ENCODE measurements at places on chromosomes 5 and 9. TPM values are rescaled to one million over a fixed set of nuclear protein-coding genes. Genes with fewer than 3 reads are reported as not detected.

DNA sequence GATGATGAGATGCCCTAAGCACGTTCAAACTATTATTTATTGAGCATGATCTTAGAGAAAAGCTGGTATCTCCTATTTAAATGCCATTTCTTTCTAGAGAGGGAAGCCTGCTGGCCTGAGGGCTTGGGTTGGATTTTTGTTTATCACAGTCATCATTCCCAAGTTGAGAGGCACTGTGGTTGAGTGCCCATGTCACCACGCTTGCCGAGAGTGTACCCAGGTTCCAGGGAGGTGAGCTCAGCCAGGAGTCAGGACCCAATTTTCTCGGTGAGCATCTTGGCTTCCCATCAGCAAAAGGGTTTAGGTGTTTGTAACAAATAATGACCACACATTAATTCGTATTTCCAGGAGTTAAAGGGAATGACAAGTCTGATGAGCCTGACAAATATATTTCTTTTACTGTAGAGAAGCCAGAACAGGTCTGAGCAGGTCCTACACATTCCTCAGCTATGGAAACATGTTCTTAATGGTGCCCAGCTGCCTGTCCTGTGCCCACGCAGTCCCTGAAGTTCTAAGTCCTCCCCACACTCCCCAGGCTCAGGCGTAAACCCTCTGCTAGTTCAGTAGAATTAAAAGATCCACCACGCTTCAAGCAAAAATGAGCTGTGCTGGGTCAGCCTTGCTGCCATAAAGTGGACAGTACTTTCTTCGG, 258.9 kb upstream of the IRX2 start:
- DNase-seq = no peak

DNA sequence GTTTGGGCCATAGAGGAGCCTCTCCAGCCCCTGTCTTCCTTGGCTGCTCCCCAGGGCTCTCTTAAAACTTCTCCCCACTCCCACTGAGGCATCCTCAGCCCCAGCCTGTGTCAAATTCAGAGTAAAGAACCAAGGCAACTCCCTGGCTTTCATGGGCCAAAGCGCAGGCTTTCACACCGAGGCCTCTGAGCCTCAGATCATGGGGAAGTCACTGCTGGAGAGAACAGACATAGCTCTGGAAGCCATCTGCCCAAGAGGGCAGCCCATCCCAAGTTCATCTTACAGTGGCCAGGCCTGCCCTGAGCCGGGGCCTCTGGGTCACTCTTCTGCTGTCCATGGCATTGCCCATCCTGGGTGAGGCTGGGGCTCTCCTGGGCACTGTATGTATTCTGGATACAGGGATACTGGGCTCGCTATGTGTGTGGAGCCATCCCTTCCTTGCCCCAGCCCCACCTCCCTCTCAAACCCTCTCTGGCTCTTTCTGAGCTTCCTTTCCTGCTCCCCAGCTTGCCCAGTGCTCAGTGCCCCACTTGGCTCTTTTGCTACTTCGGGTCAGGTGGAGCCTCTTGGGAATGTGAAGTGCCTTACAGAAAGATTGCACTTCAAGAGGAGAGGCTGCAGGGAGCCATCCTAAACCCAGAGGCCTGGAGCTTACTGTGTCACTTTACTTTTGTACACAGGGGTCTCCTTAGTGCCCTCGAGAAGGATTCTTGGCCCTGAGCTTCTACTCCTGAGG, 33.0 kb downstream of the TGFBI start:
- DNase-seq = no peak

Gene CACNA1B
- total RNA-seq = 3.1 TPM

Gene TMC1
- 0.33 TPM for total RNA-seq

GRCh38 chr5:139651043-139651834, 3.1 kb downstream of the CXXC5 start:
- no peak for DNase-seq

DNA sequence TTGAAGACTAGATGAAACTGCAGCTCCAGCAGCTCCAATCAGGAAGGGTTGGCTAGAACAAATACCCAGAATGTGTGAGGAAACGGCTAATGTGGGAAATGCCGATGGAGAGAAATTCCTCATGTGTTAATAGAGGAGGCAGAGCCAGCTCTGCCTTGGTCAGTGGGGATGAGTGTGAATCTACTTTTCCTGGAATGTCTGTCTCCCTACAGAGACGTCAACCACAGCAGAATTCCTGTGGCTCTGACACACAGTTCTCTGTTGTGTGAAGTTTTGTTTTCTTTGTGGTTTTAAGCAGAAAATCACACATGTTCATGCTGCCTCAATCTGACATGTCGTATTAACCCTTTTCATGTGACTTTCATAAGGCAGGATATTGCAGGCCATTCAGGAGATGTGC, 476.6 kb upstream of the WWC1 start:
- no peak for DNase-seq

- no peak for DNase-seq
Observed at GRCh38 chr9:18707489-18708205, 233.7 kb downstream of the ADAMTSL1 start.

- DNase-seq = peak; percentile 91
Observed at GRCh38 chr5:38265546-38266179, 7.3 kb downstream of the EGFLAM start.

GRCh38 chr9:83384214-83384613, 154.0 kb downstream of the FRMD3 start:
- DNase-seq = no peak

DNA sequence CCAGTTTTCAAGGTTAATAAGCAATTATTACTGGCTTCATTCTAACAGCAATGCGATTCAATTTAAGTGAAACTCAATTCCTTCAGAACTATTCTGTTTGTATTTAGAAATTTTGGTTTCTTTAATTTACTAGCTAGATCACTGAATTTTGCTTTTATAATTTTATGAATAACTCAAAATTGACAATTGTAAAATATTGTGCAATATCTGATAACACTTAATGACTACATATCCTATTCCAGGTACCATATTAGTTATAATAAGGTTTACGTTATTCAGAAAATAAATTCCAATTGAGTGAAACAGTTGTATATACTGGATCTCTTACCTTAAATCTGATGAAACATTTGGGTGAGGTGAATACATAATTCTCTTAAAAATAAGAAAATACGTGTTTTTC, 1348.3 kb upstream of the CDH6 start:
- DNase-seq = no peak

GRCh38 chr5:13510616-13511015, 433.9 kb downstream of the DNAH5 start:
- no peak for DNase-seq

DNA sequence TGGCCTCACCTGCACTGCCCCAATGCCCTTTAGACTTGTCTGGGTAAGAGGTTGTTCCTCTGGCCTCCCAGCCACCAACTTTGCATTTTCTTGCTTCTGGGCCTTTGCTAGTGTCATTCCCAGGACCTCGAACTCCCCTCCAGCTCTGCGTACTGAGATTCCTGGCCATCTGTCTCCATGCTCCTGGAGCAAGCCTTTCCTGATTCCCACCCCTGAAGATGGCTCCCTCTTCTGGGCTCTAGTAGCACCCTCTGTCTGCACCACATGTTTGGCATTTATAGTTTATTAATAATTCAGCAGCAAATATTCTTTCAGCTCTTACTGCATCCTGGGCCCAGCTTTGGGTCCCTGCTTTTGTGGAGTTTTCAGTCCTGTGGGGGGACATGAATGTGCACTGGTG, 14.9 kb downstream of the FAM163B start:
- DNase-seq = no peak

DNA sequence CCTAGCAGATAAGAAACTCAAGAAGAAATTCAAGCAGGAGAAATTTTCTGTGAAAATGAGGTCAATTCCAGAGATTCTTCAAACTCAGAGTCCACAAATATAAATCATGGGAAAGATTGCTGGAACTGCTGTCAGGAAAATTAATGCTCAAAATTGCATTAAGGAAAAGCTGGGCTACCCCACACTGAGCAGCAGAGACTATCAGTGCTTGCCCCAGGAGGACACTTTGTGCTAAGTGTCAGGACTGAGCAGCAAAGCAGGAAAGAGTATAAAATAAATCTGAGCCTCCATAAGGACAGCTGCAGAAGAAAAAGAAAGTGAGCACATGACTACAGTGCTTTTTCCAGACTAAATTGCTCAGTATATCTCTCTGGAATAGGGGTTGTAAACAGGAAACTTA, 81.6 kb downstream of the RGS7BP start:
- no peak for DNase-seq
